ENCODE measurements at places on chromosomes 2 and 18. TPM values are rescaled to one million over a fixed set of nuclear protein-coding genes. Genes with fewer than 3 reads are reported as not detected.

DNA sequence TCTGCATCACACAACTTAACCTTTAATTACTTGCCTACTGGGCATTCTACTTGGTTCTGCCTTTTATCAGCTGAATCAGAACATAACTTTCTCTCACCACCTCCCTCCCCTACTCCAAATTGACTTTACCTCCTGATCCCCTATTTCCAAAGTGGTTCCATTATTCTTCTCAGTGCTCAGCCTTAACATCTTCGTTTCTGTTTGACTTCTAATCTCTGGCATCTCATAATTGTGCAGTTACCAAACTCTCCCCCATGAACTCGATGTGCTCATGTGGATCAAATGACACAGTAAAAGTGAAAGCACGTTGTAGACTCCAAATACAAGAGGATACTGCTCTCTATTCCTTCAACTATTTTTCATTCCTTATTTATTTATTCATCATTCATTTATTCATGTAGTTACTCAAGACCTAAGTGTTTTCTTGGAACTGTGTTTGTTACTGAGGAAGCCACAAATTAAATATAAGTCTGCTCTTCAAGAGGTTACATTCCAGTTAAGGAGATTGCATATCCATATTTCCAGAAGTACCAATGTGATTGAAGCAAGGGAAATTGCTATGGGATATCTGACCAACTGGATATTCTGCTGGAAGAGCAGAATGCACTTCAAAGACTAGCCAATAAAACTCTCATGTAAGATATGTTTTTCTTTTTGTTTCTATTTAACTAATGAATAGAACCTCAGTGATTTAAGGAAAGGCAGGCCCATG, 158.8 kb downstream of the TMEFF2 start:
- no peak overlapping the region for H3K27ac ChIP-seq
- DNase-seq = no peak
- H3K4me1 ChIP-seq = no peaks in the 10 kb centered on the region

GRCh38 chr2:236909802-236910201, 175.9 kb upstream of the COPS8 start:
- no peak overlapping the region for H3K27ac ChIP-seq
- peaks cover 26% of the 10 kb centered on the region for H3K4me1 ChIP-seq
- peaks cover 2% of the 10 kb centered on the region for H3K27me3 ChIP-seq
- no peaks in the 10 kb centered on the region for H3K36me3 ChIP-seq
- H3K4me3 ChIP-seq = no peak overlapping the region

DNA sequence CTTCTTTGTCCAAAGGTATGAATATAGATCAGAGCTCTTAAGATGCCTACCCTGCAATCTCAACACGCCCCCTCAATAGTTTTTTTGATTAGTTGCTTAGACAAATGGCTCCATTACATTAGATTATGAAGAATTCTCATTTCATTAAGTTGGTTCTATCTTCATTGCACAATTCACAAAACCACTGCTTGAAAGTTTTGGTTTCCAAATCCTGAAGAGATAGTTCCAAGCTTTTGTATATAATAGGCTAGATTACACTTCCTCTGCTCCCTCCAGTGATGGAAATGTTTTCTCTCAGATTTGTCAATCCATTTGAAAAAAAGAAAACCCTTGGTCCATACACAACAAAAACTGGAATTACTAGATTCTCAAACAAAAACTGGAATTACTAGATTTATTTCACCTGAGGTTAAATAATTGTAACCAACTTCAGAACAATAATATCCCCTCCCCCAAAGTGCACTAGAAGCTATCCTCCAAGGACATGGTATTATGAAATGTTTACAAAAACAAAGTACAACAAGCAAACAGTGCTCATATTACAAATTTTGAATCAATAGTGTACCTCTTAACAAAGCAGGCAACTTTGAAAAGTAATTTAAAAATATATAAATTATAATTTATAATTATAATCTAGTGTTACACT, 6.8 kb upstream of the TLK1 start:
- H3K36me3 ChIP-seq = no peaks in the 10 kb centered on the region
- H3K4me1 ChIP-seq = no peaks in the 10 kb centered on the region
- H3K4me3 ChIP-seq = no peak overlapping the region

DNA sequence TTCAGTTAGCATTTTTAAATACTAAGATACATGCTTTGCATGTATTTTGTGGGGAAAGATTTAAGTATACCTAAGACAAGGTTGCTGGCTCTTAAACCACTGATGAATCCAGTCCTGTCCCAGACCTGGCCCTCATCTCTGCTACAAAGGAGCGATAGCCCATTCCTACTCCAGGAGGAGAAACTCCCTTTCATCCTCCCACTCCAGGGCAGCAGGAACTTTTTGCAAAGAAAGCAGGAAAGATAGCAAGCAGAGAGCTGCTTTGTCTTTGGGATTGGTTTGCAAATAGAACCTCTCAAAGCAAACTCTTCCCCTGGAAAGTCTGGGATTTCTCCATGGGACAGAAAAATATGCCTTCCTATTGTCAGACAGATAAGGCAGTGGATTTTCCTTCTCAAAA, 43.6 kb upstream of the COPS8 start:
- no peaks in the 10 kb centered on the region for H3K4me1 ChIP-seq
- H3K36me3 ChIP-seq = no peaks in the 10 kb centered on the region
- no peak for DNase-seq
- no peak overlapping the region for H3K27ac ChIP-seq

DNA sequence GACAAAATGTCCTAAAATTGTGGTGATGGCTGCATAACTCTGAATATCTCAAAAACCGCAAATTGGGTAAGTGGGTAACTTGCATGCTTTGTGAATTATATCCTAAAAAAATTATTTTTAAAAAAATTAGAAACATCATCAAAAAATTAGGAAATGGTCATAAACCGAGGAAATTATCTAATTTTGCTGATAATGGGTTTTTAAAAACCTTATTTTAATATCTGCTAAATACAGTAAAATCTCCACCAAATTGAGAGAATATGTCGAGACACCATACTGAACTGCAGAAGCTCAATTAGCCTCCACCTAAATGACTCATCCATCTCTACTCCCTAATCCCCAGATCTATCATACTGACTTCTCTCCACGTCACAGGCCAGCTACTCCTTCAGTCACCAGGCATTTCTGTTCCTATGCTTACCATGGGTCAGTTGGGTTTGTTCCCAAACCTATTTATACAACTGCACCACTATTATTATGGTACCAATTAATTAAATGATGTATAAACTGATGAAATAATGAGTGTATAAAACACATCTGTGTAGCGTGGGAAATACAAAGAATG, 36.1 kb downstream of the SPIRE1 start:
- no peaks in the 10 kb centered on the region for H3K27me3 ChIP-seq
- H3K4me1 ChIP-seq = no peaks in the 10 kb centered on the region
- DNase-seq = no peak
- no peak overlapping the region for H3K27ac ChIP-seq
- H3K36me3 ChIP-seq = no peaks in the 10 kb centered on the region
- H3K4me3 ChIP-seq = no peak overlapping the region

DNA sequence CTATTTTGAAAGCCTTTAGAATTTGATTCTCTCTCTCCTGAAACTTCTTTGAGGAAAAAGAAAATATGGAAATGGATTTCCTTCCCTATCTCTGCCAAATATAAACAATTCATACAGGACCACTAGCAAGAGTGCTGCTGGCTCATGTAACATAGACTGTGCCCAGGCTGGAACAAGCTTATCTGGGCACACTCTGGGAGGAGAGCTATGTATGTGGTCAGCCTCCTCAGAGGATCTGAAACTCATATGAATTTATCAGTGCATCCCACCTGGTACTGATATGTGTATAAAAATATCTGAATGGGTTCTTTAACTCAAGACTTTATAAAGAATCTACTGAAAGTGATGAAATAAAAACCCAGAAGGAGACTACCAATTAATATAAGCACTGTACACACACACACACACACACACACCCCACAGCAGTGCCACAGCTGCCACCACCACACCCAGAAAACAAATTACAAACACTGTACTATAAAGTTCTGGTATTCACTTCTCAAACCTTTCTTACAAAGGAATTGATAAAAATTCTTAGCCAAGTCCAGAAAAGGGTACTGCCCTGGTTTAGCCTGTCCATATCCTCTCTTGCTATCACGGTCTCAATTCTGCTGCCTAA, 115.6 kb downstream of the IRS1 start:
- no peak for DNase-seq
- no peak overlapping the region for H3K4me3 ChIP-seq

The DUSP28 gene
- 2.8 TPM for total RNA-seq

The ALPP gene
- total RNA-seq = 0.34 TPM

Measured in glutamatergic neuron (in vitro differentiated cells).